ENCODE measurements at places on chromosomes 7 and 10.

GRCh38 chr7:25823571-25823970 lies 328.4 kb upstream of the NFE2L3 start:
- no peak for DNase-seq

DNA sequence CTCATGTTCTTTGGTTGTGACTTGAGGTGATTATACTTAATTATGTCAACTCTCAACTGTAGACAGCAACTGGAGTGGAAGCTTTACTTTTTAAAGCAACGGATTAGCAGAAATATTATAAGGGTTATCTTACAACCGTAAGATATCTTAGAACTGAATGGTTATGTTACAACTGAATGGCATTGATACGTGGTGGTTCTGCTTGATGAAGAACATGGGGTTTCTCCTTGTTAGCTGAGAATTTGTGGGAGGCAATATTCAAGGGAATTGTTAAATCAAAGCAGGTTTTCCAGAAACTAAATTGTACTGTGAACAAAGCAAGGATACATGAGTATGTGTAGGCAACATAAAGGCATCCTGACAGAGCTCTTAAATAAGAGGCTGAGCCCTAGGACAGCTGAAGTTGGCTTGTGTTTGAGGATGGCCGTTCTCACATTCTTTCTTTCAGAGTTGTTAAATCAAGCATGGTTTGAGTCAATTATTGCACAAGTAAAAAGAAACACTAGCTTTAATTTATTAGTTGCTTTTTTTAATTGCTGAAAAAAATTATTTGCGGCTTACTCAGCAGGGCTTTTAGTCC lies 350.0 kb downstream of the PLXDC2 start:
- DNase-seq, result no peak

DNA sequence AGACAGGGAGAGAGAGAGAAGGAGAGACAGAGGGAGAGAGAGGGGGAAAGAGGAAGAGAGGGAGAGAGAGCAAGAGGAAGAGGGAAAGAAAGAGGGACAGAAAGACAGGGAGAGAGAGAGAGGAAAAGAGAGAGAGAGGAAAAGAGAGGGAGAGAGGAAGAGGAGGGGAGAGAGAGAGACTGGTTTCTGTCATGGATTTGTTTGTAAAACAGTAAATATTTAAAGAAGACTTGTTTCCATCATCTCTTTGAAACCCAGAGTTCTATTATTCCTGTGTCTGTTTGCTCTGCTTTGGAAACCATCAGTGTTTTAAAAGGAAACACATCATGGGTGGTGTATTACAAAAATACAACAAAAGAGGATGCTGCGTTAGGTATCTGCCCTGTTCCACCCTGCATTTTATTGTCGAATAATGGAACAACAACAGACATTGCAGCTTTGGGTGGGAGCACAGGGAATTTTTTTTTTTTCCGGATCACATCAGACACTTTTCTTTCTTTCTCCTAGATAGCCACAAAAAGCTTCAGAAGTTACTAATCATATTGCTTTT lies 150.7 kb upstream of the RSU1 start:
- no peak for DNase-seq

DNA sequence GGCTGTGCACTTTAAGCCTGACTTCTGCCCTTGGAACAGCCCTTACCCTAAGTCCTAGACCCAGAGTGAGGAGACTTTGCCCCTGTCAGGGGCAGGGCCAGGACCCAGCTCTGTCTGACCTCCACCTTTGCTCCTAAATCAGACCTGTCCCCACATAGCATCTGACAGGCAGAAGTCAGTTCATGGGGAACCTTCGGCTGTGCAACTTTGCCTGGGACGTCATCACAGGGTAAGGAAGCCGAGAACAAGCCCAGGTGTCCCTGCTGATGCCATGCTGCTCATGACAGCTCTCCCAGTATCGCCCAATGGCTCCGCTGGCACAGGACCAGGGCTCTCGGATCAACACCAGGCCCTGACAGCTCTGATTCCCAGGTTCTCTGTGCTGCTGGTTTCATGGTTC lies 55.4 kb downstream of the TNS3 start:
- no peak for DNase-seq

- no peak for DNase-seq
Observed at GRCh38 chr10:77179015-77179695, 458.5 kb downstream of the KCNMA1 start.

- DNase-seq, result no peak
Observed at GRCh38 chr7:43686991-43687390, 42.3 kb downstream of the COA1 start.

- no peak for DNase-seq
Observed at GRCh38 chr7:141442781-141443180, 108.4 kb upstream of the AGK start.

GRCh38 chr7:118104812-118105441 lies 79.0 kb upstream of the LSM8 start:
- DNase-seq, result peak; percentile 8

DNA sequence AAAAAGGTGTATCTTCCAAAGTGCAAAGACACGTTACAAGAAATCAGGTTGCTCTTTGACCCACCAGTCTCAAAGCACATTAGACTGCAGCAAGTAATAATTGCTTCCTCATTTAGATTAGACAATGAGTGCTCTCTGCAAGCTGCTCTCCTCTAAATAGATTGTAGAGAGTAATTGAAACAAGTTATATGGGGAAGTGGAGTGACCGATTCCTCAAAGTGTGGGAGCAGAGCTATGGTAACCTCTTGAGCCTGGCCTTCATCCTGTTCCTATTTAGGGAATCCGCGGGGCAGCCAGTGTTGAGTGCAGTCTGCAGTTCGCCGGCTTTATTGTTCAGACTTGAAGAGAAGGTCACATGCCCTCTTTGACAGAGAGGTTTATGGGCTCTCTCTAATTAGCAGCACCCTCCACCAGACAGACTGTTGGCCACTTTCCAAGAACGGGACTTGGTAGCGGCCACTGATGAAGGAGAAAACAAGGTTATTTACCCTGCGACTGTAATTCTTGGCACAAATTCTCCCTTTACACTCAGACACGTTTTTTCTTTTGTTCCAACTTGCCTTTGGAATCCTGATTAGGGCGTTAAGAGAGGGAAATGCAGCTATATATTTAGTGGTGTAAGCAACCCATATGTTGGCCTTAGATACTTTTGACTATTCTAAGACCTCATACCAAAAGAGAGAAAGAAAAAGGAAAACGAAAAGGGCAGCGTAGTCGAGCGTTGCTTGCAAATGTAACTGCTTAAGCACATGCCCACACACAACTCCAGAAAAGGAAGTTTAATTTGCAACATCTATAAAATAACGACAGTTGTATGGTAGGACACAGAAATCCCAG lies 107.5 kb downstream of the REEP3 start:
- peak; percentile 57 for DNase-seq

DNA sequence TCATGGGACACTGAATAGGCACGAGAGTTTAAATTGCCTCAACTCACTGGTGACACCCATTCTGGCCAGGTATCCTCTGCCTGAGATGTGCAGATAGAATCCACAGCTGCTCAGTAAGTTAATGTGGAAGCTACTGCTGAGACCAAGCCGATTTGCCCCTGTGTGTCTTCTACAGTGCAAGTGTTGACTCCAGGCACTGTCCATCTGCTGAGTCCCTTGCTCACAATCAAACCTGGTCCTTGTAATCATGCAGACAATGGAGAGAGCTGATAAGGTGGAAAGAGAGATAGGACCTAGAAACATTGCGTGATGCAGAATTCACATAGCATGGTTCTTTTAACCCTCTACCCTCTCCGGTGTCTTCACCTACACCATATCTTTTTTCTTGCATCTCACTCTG lies 101.4 kb downstream of the ITGB8 start:
- DNase-seq, result no peak

- DNase-seq, result no peak
Observed at GRCh38 chr10:26448706-26449435, 10.7 kb downstream of the APBB1IP start.
